ENCODE measurements at places on chromosomes 6 and 20.

GRCh38 chr20:59402681-59403080 lies 102.3 kb downstream of the EDN3 start:
- DNase-seq = no peak

DNA sequence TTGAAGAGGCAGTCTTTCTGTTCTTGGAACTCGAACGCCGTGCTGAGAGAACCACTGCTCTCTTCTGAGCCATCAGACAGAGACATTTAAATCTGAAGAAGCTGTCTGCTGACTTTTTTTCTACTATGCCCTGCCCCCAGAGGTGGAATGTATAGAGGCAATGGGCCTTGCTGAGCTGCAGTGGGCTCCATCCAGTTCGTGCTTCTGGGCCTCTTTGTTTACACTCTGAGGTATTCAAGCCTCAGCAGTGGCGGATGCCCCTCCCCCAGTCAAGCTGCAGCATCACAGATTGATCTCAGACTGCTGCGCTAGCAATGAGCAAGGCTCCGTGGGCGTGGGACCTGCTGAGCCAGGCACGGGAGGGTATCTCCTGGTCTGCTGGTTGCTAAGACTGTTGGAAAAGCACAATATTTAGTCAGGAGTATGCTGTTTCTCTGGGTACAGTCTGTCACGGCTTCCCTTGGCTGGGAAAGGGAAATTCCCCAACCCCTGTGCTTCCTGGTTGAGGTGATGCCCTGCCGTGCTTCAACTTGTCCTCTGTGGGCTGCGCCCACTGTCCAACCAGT lies 526.8 kb downstream of the CD109 start:
- no peak for DNase-seq

- no peak for DNase-seq
These were observed 142.2 kb downstream of the WDR27 start for GRCh38 chr6:169559592-169559991.

DNA sequence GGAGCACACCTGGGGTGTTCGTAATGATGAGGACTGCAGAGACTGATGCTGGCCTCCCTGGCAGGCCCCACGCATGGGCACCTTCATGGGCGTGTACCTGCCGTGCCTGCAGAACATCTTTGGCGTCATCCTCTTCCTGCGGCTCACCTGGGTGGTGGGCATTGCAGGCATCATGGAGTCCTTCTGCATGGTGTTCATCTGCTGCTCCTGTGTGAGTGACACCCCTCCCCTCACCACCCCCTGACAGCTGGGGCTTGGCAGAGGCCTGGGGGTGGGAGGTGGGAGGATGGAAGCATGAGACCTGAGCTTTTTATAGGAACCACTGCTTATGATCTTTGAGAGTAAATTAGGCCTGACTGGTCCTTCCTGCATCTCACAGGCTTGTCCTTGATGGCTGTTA lies 6.7 kb downstream of the SLC12A5 start:
- DNase-seq = no peak

DNA sequence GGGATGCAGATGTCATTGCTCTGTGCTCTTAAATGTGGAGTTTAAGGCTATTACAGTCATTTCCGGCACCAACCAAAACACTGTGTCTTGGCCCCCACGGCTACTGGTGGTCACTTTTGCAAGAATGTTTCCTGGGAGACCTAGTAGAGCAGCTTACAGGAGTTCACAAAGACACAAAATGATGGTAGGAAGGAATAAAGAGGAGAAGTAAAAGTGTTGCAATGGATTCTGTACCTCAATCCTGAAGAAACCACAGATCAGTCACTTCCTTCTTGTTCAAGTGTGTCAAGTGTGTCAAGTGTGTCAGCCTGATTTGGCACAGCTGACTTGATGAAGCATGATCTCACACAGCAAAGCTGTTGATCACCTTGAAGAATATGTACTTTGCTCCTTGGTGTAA lies 344.0 kb downstream of the PLCB1 start:
- DNase-seq = no peak

Measured in suprapubic skin (tissue), 4 donors.